ENCODE measurements at places on chromosomes 3 and 15.

GRCh38 chr3:43161684-43162229 is 55.9 kb upstream of the POMGNT2 start:
- no peak for DNase-seq

- DNase-seq, result peak; percentile 33
Measured at GRCh38 chr15:70096215-70097062, 1.3 kb downstream of the TLE3 start.

DNA sequence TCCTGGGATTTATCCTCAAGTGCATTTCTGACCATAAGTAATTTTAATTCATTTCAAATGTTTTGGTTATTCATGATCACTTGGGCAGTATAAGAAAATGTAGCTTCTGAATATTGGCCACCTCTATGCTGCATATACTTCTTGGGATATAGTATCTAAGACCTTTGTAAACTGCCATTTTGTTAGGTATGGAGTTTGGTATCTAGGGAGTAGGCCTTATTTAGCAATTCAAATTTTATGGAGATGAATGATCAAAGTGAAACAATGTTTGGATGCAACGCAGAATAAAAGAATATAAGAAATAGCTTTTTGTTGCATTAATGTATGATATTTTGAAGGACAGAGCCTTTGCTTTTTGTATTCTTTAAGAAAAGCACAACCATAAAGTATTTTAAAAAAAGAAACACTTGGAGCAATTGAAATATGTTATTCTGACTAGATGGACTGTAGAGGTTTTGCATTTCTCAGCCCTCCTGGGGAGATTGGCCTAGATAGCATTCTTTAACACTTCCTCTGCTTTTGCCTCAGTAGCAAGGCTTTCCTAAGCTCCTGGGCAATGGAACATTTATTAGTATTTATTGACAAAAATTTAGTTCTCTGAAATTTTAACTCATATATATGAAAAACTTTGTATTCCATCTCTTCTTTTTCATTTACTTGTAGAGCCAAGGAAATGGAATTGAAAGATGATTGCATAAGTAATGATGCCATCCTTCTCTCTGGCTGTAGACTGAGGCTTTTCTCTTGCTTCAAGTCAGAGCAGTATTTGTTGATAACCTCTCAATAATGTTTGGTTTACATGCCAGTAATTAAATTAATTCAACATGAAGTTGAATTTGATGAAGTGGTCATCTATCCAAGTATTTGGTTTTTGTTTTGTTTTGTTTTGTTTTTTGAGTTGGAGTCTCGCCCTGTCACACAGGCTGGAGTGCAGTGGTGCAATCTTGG is 61.8 kb upstream of the UTS2B start:
- no peak for DNase-seq

DNA sequence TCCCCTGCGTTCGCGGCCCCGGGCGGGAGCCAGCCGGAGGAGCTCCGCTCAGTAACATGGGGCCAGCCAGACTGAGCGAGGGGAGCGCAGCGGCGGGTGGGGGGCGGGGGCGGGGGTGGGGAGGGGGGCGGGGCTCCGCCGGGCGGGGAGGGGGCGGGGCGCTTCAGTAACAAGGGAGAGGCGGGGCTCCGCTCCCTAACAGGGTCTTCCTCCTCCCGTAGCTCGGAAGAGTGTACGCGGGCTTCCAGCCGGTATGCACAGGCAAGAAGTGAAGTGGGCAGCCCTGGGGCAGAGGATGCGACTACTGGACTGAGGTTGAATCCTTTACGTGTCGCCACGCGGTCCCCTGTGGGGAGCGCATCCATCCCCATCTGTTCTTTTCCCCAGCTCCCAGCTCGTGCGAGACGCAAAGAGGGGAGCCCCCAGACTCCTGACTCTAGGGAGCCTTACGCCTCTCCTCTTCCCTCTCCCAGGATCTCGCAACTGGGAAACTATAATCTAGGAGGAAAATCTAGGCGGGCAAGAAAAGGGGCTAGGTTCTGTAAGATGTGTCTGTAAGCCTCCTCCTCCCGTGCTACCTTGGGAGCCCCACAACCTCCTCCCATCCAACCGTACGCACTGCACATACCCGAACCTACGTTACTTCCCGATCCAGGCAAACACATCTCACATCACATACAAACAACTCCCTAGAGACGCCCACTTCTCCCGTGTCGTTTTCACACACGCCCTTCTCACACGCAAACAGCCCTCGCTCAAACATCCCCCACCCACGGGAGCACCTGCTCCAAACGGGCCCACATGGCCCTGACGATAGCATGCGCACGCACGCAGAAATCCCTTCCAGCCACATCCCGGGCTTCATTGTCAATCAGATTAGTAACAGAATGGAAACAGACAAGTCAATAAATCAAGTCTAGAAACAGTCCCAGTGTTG is at the start of gene SHF:
TSS of gene SHF (minus strand) at position 73 of the 937 bp plus-strand sequence. CDS start at position 58, 15 bp downstream.
- DNase-seq, result peak; percentile 50

DNA sequence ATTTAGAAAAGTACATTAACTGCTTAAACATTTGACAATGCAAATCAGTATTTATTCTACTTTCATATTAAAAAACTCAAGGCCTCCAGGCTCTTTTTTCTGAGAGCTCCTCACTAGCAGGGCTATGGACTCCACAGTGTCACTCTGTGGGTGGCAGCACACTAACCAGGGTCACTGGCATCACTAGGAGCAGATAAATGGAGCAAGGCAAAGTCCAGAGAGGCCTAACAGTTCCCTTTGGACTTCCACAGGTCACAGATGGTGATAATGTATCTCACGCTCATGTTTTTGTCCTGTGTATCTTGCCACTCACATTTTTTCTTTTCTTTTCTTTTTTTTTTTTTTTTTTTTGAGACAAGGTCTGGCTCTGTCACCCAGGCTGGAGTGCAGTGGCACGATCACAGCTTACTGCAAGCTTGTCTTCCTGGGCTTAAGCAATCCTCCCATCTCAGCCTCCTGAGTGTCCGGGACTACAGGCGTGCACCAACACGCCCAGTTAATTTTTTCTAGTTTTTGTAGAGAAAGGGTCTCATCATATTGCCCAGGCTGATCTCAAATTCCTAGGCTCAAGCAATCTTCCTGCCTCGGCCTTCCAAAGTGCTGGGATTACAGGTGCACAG is 7.8 kb downstream of the SPG21 start:
- no peak for DNase-seq

DNA sequence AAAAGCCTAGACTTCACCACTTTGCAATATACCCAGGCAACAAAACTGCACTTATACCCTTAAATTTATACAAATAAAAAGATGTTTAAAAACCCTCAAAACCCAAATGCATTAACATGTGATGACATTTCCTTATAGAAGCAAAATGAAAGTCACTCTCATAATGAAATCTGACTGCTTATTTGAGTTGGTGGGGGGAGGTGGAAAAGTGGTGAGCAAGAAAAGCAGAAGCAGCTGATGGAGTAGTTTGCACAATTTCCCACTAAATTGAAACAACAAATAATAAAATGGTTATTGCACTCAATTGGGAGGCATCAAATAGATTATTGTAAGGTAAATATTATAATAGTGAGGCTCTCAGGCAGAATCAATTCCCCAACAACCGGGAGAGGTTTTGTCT is 54.0 kb upstream of the GADL1 start:
- DNase-seq, result no peak

DNA sequence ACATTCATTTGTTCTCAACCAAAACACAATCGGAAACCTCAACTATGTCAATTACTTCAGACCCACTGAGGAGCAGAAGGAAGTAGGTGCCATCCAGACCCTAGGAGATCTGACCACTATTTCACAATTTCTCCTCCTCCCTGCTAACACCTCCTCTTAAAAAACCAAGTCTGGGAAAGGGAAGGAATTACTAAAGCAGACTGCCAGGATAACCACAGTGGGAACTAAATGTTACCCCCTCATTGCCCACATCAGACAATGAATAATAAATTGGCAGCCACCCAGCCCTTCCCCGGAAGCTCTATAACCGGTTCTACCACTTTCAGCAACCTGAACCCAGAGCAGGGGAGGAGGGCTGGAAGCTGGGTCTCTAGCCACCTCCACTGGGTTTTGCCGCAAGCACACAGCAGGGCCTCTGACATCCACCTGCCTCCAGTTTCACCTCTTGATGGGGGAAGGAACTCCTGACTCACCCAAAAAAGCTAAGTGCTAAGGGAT is 17.6 kb downstream of the C15orf62 start:
- peak; percentile 30 for DNase-seq
